ENCODE measurements at places on chromosomes 5 and 9. TPM values are rescaled to one million over a fixed set of nuclear protein-coding genes. Genes with fewer than 3 reads are reported as not detected.
A peak's percentile ranks its signal among the peaks of the same experiment; 100 is the strongest.

The ADAMTS16 gene
- total RNA-seq: not detected

The PCDHB7 gene
- total RNA-seq: not detected

The SEMA6A gene
- total RNA-seq: not detected

The GNPDA1 gene
- total RNA-seq: 82.4 TPM

The ASPN gene
- total RNA-seq: not detected

The BARHL1 gene
- not detected for total RNA-seq

The PDLIM4 gene
- total RNA-seq: not detected

The NUTM2F gene
- total RNA-seq: not detected

The LCN12 gene
- total RNA-seq: 2.1 TPM

The SEMA5A gene
- total RNA-seq: not detected

The DNAI1 gene
- not detected for total RNA-seq

The ANKRD18B gene
- 0.56 TPM for total RNA-seq

The HSPB3 gene
- total RNA-seq: not detected

The PELO gene
- 25.4 TPM for total RNA-seq

GRCh38 chr9:8860925-8861324 is 1061.3 kb upstream of the DMAC1 start:
- H3K27ac ChIP-seq: no peak overlapping the region
- H3K4me1 ChIP-seq: peaks cover 7% of the 10 kb centered on the region
- DNase-seq: no peak
- peaks cover 26% of the 10 kb centered on the region for H3K27me3 ChIP-seq

GRCh38 chr9:15307523-15307841 is 466 bp upstream of the TTC39B start:
- peak overlapping the region; percentile 98 for H3K4me3 ChIP-seq
- H3K36me3 ChIP-seq: peaks cover 6% of the 10 kb centered on the region
- no peak for DNase-seq
- H3K4me1 ChIP-seq: peaks cover 46% of the 10 kb centered on the region
- peak overlapping the region; percentile 82 for H3K27ac ChIP-seq

GRCh38 chr9:88307136-88307535 is 81.1 kb upstream of the SPIN1 start:
- no peak for DNase-seq
- H3K27ac ChIP-seq: no peak overlapping the region
- no peak overlapping the region for H3K4me3 ChIP-seq
- H3K27me3 ChIP-seq: peaks cover 2% of the 10 kb centered on the region

DNA sequence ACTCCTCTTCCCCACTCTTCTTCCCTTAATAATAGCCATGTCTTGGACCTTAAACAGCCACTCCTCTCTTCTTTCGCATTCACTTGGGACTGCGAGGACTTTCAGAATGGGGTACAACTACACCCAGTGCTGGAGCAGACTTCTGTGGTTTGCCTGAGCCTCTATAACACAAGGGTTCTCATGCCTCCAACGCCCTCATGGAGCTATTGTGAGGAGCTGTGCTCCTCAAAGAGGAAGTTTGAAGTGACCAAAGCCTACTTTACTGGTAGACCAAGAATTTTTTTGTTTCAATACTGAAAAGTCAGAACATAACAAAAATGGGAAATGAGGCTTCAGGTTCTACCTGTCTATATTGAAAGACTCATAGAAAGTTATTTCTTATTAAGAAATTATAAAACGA is 316.4 kb downstream of the PIK3R1 start:
- no peaks in the 10 kb centered on the region for H3K4me1 ChIP-seq
- peaks cover 3% of the 10 kb centered on the region for H3K27me3 ChIP-seq
- H3K4me3 ChIP-seq: no peak overlapping the region
- H3K27ac ChIP-seq: no peak overlapping the region
- H3K36me3 ChIP-seq: no peaks in the 10 kb centered on the region

- peaks cover 78% of the 10 kb centered on the region for H3K4me1 ChIP-seq
- DNase-seq: peak; percentile 89
- peaks cover 41% of the 10 kb centered on the region for H3K36me3 ChIP-seq
- H3K4me3 ChIP-seq: peak overlapping the region; percentile 79
These were observed 14.4 kb upstream of the PHF19 start for GRCh38 chr9:120891245-120891883.

- no peak overlapping the region for H3K4me3 ChIP-seq
- no peak overlapping the region for H3K27ac ChIP-seq
- H3K36me3 ChIP-seq: no peaks in the 10 kb centered on the region
- peaks cover 18% of the 10 kb centered on the region for H3K4me1 ChIP-seq
- no peaks in the 10 kb centered on the region for H3K27me3 ChIP-seq
These were observed 38.9 kb upstream of the NR3C1 start for GRCh38 chr5:143442385-143442784.

- peaks cover 9% of the 10 kb centered on the region for H3K27me3 ChIP-seq
- no peak for DNase-seq
- no peak overlapping the region for H3K4me3 ChIP-seq
- H3K36me3 ChIP-seq: peaks cover 3% of the 10 kb centered on the region
- no peaks in the 10 kb centered on the region for H3K4me1 ChIP-seq
- no peak overlapping the region for H3K27ac ChIP-seq
These were observed 85.3 kb downstream of the BARX1 start for GRCh38 chr9:93869863-93870262.

- H3K27me3 ChIP-seq: no peaks in the 10 kb centered on the region
- H3K36me3 ChIP-seq: peaks cover 7% of the 10 kb centered on the region
- peaks cover 2% of the 10 kb centered on the region for H3K4me1 ChIP-seq
- DNase-seq: no peak
- H3K27ac ChIP-seq: no peak overlapping the region
- H3K4me3 ChIP-seq: no peak overlapping the region
These were observed 50.9 kb downstream of the AP3B1 start for GRCh38 chr5:78243639-78244038.

GRCh38 chr5:102700916-102701315 is 54.2 kb upstream of the PAM start:
- no peaks in the 10 kb centered on the region for H3K4me1 ChIP-seq
- no peaks in the 10 kb centered on the region for H3K36me3 ChIP-seq
- no peak for DNase-seq
- H3K27ac ChIP-seq: no peak overlapping the region

DNA sequence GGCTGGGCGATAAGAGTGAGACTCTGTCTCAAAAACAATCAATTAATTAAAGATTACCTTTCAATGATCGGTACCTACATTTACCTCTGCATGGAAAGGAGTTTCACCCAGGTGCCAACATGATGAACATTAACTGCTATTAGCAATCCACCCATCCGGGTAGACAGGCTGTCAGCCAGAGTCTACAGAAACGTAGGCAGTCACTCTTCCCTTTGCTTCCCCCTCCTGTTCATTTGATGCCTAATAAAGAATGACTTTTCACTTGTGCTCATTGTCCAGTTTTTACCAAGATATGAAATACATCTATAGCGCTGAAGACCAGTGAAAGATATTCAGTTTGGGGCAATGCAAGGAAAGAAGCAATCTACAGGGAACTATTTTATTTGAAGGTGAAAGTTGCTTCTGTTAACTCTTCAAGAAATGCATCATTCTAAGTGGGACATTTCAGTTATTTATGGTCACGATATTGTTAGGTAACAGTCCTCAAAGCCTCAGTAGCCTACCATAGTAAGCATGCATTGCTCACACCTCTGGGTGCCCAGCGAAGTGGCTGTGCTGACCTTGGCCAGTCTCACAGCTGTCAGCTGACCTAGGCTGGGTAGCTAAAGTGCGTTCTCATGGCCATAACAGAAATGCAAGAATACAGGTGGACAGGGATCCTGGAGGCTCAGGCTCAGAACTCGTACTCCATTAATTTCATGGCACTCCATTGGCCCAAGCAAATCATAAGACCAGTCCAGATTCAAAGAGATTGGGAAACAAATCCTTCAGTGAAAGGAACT is 87.2 kb upstream of the DMRT1 start:
- no peak overlapping the region for H3K4me3 ChIP-seq
- no peak for DNase-seq
- peaks cover 3% of the 10 kb centered on the region for H3K27me3 ChIP-seq
- no peaks in the 10 kb centered on the region for H3K36me3 ChIP-seq
- H3K4me1 ChIP-seq: peaks cover 33% of the 10 kb centered on the region

GRCh38 chr5:137128012-137128411 is 371.1 kb downstream of the SPOCK1 start:
- no peak overlapping the region for H3K4me3 ChIP-seq
- no peaks in the 10 kb centered on the region for H3K4me1 ChIP-seq
- no peak overlapping the region for H3K27ac ChIP-seq
- no peak for DNase-seq

GRCh38 chr9:134328841-134329575 is 2.8 kb downstream of the RXRA start:
- H3K4me1 ChIP-seq: peaks cover 7% of the 10 kb centered on the region
- H3K4me3 ChIP-seq: no peak overlapping the region
- no peak for DNase-seq
- no peak overlapping the region for H3K27ac ChIP-seq

GRCh38 chr9:17656889-17657288 is 78.0 kb downstream of the SH3GL2 start:
- DNase-seq: no peak
- no peak overlapping the region for H3K27ac ChIP-seq
- no peaks in the 10 kb centered on the region for H3K4me1 ChIP-seq
- no peak overlapping the region for H3K4me3 ChIP-seq
- H3K36me3 ChIP-seq: no peaks in the 10 kb centered on the region
- H3K27me3 ChIP-seq: no peaks in the 10 kb centered on the region

- H3K36me3 ChIP-seq: no peaks in the 10 kb centered on the region
- no peak overlapping the region for H3K27ac ChIP-seq
- H3K4me3 ChIP-seq: peak overlapping the region; percentile 34
- H3K4me1 ChIP-seq: no peaks in the 10 kb centered on the region
These were observed 31.5 kb downstream of the PAX5 start for GRCh38 chr9:37002413-37003217.

DNA sequence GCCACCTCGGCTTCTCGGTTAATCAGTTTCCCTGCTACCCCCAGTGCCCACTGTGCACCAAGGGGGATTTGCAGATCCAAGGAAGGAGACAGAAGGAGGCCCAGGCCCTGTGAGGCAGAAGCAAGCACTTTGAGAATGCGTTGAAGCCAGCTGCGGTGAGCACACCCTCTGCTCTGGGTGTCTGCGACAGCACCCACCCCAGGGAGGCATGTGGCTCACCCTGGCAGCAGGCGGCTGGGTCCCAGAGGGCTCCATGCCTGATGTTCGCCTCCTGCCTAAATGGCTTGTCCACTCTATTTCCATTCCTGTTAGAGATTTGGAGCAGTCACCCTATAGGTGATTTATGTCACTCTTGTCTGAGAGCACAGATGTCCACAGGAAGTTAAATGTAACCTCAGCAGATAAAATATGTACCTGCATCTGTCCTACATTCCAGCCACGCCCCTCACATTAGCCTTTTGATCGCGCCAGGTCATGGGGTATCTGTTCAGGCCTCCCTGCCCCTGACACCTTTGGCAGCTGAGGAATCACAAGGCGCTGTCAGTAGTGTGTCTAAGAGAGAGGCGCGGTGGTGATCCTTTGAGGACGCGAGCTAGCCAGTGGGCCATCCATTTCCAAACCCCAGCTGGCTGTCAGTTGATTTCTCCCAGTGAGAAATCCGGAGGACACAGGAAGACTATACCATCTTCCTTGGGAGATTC is 28.1 kb downstream of the PTGES2 start:
- peak overlapping the region; percentile 77 for H3K27ac ChIP-seq
- H3K27me3 ChIP-seq: no peaks in the 10 kb centered on the region
- peak; percentile 35 for DNase-seq
- H3K4me3 ChIP-seq: peak overlapping the region; percentile 66
- peaks cover 81% of the 10 kb centered on the region for H3K4me1 ChIP-seq
- H3K36me3 ChIP-seq: peaks cover 31% of the 10 kb centered on the region

GRCh38 chr5:79605560-79605959 is 6.7 kb upstream of the TENT2 start:
- DNase-seq: no peak
- H3K4me1 ChIP-seq: peaks cover 2% of the 10 kb centered on the region
- H3K27ac ChIP-seq: no peak overlapping the region

- no peaks in the 10 kb centered on the region for H3K4me1 ChIP-seq
- H3K36me3 ChIP-seq: no peaks in the 10 kb centered on the region
- H3K4me3 ChIP-seq: no peak overlapping the region
- H3K27ac ChIP-seq: no peak overlapping the region
- peaks cover 14% of the 10 kb centered on the region for H3K27me3 ChIP-seq
These were observed 7.8 kb upstream of the GPX8 start for GRCh38 chr5:55151923-55152842.

GRCh38 chr9:21683484-21684175 is 118.8 kb upstream of the MTAP start:
- peaks cover 61% of the 10 kb centered on the region for H3K4me1 ChIP-seq
- no peaks in the 10 kb centered on the region for H3K27me3 ChIP-seq
- no peak overlapping the region for H3K4me3 ChIP-seq

- H3K4me3 ChIP-seq: no peak overlapping the region
- no peak for DNase-seq
- no peaks in the 10 kb centered on the region for H3K27me3 ChIP-seq
- no peaks in the 10 kb centered on the region for H3K36me3 ChIP-seq
These were observed 76.2 kb downstream of the GPR21 start for GRCh38 chr9:123109540-123110279.

DNA sequence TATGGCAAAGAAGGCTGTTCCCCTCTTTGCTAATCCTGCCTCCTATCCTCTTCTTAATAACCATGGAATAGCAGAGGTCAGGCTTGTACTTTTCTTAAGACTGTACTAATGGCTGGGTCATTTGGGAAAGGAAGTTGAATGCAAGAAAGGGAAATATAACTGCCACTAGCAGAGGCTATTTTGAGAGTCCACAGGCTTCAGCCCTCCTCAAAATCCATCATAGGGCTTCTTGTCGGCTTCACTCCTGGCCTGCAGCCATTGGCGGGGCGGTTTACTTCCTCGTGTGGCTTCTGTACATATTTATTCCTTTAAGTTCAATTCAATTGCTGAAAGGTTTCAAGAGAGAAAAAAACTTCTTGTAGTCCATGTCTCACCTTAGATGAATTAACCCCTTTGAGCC is 2.8 kb upstream of the PARP8 start:
- no peaks in the 10 kb centered on the region for H3K27me3 ChIP-seq
- H3K36me3 ChIP-seq: peaks cover 7% of the 10 kb centered on the region
- peaks cover 17% of the 10 kb centered on the region for H3K4me1 ChIP-seq
- no peak for DNase-seq
- peak overlapping the region; percentile 27 for H3K27ac ChIP-seq
- no peak overlapping the region for H3K4me3 ChIP-seq

GRCh38 chr9:17229945-17230560 is 95.2 kb downstream of the CNTLN start:
- H3K4me3 ChIP-seq: no peak overlapping the region
- H3K4me1 ChIP-seq: no peaks in the 10 kb centered on the region
- H3K27ac ChIP-seq: no peak overlapping the region

DNA sequence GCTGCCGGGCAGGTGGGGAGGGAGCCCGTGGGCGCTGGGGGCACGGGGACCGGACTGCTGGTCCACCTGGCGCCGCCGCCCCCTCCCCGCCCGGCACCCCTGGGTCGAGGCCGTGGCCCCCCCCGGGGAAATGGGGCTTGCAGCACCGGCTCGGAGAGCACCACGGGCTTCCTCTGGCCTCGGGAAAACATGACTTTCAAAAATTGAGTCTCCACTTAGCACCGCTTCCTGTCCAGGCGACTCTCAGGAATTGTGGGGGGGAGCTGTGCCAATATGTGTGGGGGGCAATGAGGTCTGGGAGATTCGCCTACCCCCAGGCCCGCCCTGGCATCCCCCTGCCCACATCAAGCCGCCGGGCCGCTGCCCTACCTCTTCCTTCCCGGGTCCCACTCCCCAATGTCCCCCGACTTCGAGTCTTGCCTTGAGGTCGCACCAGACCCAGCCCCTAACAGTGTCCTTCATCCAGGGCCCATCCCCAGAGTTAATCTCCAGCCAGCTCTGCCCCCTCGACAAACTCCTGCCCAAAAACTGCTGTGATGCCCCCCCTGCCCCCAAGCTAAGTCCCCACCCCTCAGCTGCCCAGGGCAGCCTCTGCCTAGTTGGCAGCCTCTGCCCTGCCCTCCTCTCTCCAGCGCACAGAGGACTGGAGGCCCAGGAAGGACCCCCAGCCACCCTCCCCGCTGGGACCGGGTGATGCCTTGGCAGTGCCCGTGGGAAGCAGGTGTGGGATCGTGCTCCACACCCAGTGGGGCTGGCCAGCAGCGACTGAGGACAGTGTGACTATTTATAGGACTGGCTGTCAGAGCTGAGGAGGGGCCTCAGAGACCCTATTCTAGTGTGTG is 3.9 kb downstream of the EGFL7 start:
- H3K36me3 ChIP-seq: no peaks in the 10 kb centered on the region
- no peak for DNase-seq
- H3K4me1 ChIP-seq: peaks cover 2% of the 10 kb centered on the region
- H3K27me3 ChIP-seq: peaks cover 9% of the 10 kb centered on the region
